Osteocyte (in vitro differentiated cells): ENCODE measurements at places on chromosomes 6 and 20. TPM values are rescaled to one million over a fixed set of nuclear protein-coding genes. Genes with fewer than 3 reads are reported as not detected.

DNA sequence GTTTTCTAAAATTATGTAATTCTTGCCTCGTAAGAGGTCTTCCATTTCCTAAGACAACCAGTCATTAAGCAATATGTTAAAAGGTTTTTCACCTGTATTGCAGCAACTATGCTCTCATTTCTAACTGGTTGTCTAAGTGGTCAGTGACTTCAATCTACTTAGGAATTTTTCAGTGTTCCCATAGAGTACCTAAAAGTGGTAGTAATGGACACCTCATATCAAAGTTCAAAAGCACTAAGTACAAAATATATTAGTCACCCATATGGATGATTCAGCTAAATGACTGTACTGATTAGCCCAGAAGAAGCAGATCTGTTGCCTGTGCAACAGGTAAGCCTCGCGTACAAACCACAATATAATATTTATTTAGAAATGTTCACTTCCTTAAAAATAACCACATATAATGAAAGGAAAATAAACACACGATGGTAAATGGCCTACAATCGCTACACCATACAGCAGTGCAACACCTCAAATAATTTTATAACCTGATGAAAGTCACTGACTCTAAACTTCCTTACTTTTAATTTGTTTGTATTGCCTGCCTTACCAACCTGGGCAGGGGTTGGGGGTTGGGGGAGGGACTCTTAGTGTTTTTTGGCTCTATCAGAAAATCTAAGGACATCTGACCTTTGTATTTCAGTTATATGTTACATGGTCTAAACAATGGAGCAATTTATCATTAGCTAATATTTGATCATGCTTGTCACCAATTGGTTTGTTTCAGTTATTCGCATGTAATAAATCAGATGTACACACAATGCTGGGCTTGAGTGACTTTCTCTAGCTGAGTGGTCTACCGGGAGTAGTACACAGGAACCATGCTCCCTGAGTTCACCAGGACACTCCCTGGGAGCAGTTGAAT lies 105.9 kb downstream of the HIVEP2 start:
- H3K36me3 ChIP-seq = peaks cover 4% of the 10 kb centered on the region
- H3K4me3 ChIP-seq = no peak overlapping the region
- H3K27me3 ChIP-seq = no peaks in the 10 kb centered on the region
- H3K27ac ChIP-seq = no peak overlapping the region
- peaks cover 36% of the 10 kb centered on the region for H3K4me1 ChIP-seq

DNA sequence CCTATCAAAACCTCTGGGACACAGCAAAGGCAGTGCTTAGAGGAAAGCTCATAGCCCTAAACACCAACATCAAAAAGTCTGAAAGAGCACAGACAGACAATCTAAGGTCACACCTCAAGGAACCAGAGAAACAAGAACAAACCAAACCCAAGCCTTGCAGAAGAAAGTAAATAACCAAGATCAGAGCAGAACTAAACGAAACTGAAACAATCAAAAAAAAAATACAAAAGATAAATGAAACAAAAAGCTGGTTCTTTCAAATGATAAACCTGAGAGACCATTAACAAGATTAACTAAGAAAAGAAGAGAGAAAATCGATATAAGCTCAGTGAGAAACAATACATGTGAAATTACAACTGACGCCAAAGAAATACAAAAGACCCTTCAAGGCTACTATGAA lies 34.8 kb upstream of the RUNX2 start:
- H3K27ac ChIP-seq = no peak overlapping the region
- no peaks in the 10 kb centered on the region for H3K4me1 ChIP-seq
- no peak overlapping the region for H3K4me3 ChIP-seq
- no peak for DNase-seq
- H3K27me3 ChIP-seq = no peaks in the 10 kb centered on the region

GRCh38 chr6:89965441-89966227 lies 71.4 kb downstream of the GJA10 start:
- H3K36me3 ChIP-seq = no peaks in the 10 kb centered on the region
- H3K4me1 ChIP-seq = no peaks in the 10 kb centered on the region
- no peak overlapping the region for H3K4me3 ChIP-seq
- peaks cover 38% of the 10 kb centered on the region for H3K27me3 ChIP-seq

DNA sequence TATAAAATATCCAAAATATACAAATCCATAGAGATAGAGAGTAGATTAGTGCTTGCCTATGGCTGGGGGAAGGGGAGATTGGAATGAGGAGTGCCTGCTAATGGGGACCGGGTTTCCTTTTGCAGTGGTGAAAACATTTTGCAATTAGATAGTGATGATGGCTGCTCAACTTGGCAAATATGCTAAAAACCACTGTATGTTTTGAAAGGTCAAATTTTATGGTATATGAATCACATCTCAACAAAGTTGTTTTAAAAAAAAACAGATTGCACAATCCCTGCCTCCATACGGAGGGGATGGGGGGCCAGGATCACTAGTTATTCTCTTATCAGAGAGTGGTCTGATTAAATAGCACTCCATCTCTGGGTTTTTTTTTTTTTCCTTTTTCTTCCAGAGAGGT lies 76.9 kb upstream of the RIPOR2 start:
- H3K4me1 ChIP-seq = peaks cover 75% of the 10 kb centered on the region
- DNase-seq = no peak
- H3K4me3 ChIP-seq = no peak overlapping the region
- H3K27ac ChIP-seq = peak overlapping the region; percentile 85
- no peaks in the 10 kb centered on the region for H3K36me3 ChIP-seq

DNA sequence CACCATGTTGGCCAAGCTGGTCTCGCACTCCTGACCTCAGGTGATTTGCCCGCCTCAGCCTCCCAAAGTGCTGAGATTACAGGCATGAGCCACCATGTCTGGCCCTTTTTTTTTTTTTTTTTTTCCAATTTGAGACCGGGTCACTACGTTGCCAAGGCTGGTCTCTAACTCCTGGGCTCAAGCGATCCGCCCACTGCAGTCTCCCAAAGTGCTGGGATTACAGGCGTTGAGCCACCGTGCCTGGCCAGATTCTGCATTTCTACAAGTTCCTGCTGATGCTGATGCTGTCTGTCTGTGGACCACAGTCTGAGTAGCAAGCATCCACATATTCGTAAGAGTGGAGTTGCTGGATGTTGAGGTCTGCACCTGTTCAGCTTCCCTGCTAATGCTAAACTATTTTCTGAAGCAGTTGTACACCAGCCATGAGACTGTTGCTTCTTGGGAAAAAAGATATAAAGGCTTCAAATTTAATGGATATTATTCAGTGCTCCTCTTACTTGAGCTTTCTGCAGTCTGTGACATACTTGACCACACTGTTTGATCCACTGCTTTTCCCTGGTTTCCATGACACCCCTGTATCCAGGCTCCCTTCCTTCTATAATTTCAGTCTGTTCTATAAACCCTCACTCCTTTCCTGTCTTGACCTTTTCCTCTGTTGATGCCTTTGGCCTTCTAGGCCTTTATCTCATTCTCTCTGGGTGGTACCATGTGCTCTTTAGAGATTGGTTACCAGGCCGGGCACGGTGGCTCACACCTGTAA lies 10.1 kb upstream of the ZBTB12 start:
- H3K4me3 ChIP-seq = no peak overlapping the region
- H3K27ac ChIP-seq = peak overlapping the region; percentile 32
- H3K36me3 ChIP-seq = no peaks in the 10 kb centered on the region
- DNase-seq = no peak

- no peak overlapping the region for H3K4me3 ChIP-seq
- no peak overlapping the region for H3K27ac ChIP-seq
- peaks cover 4% of the 10 kb centered on the region for H3K4me1 ChIP-seq
- peaks cover 26% of the 10 kb centered on the region for H3K36me3 ChIP-seq
Measured at GRCh38 chr20:37808233-37809070, 94.5 kb upstream of the VSTM2L start.

DNA sequence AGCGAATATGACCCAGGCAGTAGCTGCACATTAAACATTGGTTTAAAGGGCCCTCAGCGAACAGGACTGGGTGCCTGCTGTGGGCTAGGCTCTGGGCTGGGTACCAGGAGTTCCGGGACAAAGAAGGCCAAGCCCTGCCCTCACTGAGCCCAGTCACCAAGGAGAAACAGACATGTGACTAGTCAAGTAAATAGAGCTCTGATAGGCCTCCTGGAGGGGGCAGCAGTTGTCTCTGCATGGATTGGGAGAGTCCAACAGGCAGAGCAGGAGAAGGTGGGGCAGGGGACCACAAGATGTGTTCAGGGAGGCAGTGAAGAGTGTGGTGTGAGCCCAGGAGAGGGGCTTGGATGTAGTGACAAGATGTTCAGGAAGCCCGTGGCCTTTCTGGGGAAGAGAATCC lies 3.1 kb downstream of the HM13 start:
- no peaks in the 10 kb centered on the region for H3K27me3 ChIP-seq
- no peak overlapping the region for H3K27ac ChIP-seq
- no peak overlapping the region for H3K4me3 ChIP-seq

POPDC3 gene
- 1.6 and 2.1 TPM in 2 replicates for total RNA-seq

TMEM170B gene
- total RNA-seq = 3.5 and 3.7 TPM in 2 replicates

COL12A1 gene
- total RNA-seq = 2,335 and 2,423 TPM in 2 replicates
